HEK293T (cell line): ENCODE measurements at places on chromosomes 13 and 19.

- DNase-seq: no peak
Measured at GRCh38 chr13:20116213-20116612, 44.6 kb downstream of the GJA3 start.

DNA sequence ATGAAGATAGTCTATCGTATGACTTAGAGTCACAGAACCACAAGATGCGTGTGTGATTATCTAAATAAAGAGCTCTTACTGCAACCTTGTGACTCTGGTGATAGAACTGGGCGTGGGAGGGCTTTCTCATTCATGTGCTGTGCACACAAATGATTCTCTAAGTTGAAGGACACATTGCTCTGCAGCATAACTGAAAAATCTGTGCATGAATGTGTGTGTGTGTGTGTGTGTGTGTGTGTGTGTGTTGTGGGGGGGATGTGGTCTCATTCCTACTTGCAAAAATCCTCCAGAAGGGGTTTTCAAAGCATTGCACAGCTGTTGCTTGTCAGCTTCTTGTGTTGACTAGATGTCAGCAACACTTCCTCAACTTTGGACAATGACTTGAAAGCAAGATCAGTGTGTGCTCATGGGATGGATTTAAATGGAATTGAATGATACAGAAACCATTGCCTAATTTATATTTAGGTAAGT is 22.4 kb downstream of the LRCH1 start:
- DNase-seq: no peak

GRCh38 chr13:112998521-112999280 is 29.7 kb downstream of the MCF2L start:
- no peak for DNase-seq

DNA sequence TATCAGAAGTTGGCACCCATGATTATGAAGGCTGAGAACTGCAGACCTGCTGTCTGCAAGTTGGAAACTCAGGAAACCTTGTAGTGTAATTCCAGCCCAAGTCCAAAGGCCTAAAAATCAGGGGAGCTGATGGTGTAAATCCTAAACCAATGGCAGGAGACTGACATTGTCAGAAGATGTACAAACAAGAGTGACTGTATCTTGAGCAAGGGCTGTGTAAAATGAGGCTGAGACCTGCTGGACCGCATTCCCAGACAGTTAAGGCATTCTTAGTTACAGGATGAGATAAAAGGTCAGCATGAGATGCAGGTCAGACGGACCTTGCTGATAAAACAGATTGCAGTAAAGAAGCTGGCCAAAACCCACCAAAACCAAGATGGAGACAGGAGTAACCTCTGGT is 147.7 kb downstream of the COG6 start:
- DNase-seq: no peak

DNA sequence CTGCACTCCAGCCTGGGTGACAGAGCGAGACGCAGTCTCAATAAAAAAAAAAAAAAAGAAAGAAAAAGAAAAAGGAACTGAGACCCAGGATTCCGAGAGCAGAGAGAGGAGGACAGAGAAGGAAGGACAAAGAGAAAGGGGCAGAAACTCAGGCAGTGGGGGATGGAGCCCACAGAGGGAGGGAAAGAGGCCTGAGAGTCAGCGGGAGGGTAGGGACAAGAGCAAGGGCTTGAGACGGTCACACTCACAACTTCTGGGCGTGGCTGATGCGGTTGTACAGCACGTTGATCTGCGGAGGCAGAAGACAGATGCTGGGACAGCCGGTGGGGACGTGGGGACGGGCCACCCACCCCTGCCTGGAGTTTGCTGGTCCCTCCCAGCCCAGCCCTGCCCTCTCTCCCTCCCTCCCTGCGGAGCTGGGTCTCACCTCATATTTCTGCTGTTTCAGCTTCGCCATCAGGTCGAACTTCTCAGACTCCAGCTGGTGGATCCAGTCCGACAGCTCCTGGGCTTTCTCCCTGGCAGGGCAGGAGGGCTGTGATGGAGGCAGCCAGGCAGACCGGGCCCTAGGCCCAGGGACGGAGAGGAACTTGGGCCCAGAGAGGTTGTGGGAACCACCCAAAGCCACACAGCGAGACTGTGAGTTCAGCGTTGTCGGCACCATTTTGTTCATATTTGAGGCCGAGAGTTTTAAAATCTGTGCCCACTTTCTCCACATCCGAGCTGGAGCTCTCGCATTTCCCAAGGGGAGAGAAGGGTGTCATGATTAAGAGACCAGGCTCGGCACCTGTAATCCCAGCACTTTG is 15.2 kb downstream of the TNNT1 start:
- DNase-seq: no peak

DNA sequence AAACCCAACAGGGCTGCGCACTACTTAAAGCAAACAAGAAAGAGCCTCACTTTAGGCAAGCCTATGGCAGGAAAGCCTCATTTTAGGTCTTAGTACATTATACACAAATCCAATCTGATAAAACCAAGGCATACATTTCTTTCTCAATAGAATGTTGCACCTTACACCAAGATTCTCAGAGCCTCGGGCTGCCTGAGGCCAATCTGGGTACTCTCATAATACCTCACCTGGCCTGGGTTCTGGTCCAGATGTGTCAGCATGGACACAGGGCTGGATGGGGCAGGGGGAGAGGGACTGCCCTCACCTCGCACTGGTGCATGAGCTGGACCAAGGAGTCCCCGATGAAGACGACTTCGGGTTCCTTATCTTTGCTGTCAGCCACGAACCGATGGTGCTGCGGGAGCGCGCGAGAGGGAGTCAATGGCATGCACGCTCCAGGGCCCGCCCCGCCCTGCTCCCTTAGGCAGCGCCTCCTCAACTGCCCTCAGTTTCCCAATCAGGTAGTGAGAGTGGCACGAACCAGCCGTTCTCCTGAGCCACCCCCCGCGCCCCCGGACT is at the start of gene PRR19:
Gene PRR19, plus strand, starts transcription at position 487 of the 558 bp plus-strand sequence. CDS start 7,453 bp downstream, outside the sequence.
- DNase-seq: no peak

DNA sequence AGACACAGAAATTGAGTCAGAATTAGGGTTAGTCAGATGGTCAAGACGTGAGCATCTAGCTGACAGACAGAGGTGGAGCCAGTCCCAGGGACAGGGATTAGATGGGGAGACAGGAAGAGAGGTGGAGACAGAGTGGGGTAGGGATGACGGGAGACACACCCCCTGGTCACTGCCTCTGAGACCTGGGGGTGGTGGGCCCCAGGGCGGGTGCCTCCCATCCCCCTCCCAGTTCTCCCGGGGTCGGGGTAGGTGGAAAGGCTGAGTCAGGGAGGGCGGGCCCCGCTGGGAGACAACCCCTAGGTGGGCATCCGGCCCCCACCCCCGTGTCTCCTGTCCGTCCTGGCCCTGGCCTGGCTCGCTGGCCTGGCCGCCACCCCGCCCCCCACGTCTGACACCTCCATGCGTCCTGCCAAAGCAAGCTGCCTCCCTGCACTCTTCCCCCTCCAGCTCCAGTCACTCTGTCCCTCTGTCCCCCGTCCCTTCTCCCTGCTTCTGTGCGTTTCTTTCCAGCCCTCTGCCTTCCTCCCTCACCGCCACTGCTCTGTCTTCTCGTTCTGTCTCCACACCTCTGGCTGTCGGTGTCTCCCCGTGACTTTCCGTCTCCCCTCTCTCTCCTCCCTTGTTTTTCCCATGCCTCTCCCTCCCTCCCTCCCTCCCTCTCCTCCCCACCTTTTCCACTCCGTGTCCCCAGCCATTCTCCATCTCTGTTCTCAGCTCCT is 15.1 kb downstream of the CCDC97 start:
- DNase-seq: no peak

DNA sequence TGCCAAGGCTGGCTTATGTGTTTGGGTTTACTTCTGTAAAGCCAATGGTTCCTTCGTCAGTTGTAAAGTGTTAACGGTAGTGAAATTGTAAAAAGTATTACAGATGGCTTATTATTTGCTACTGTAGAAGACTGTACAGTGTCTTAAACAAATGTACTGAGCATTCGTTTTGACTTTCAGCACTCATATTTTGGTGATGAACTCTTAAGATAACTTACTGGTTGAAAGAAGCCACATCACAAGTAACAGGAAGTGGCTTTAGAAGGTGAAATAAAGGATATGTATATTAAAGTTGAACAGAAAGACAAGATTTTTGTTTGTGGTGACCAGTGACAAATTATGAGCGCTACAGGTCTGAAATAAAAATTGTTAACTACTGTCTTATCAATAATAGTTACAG is 64.2 kb downstream of the URI1 start:
- no peak for DNase-seq

DNA sequence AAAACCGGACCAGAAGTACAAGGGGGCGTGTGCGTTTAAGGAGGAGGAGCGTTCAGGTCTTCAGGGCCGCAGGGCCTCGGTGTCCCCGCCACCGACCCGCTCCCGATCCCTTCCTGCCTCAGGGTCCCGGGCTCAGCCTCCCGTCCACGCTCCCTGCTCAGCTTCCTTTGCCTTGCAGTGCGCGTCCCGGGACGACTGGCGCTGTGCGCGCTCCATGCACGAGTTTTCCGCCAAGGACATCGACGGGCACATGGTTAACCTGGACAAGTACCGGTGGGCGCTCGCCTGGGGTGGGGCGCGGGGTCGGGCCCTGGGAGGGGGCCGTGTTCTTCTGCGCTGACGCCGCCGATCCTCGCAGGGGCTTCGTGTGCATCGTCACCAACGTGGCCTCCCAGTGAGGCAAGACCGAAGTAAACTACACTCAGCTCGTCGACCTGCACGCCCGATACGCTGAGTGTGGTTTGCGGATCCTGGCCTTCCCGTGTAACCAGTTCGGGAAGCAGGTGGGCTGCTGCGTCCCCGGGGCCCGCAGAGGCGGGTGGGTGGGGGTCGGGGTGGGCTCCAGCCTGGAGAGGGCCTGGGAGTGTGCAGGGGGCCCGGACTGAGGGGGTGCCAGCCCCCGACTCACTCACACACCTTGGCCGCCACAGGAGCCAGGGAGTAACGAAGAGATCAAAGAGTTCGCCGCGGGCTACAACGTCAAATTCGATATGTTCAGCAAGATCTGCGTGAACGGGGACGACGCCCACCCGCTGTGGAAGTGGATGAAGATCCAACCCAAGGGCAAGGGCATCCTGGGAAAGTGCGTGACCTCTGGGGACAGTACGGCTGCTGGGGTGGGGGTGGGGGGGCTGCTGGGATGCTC is 1.4 kb downstream of the GPX4 start:
- DNase-seq: peak; percentile 34
